ENCODE measurements at places on chromosomes 13 and 19.

- DNase-seq, result peak; percentile 73
Observed at GRCh38 chr13:41061914-41062837, 867 bp downstream of the WBP4 start.

GRCh38 chr19:23777216-23777615 lies 18.5 kb upstream of the ZNF681 start:
- DNase-seq, result no peak

GRCh38 chr19:55621673-55622231 lies 2.6 kb downstream of the ZNF784 start:
- DNase-seq, result no peak

- DNase-seq, result peak; percentile 4
Observed at GRCh38 chr13:105660561-105660960, 874.9 kb downstream of the EFNB2 start.

DNA sequence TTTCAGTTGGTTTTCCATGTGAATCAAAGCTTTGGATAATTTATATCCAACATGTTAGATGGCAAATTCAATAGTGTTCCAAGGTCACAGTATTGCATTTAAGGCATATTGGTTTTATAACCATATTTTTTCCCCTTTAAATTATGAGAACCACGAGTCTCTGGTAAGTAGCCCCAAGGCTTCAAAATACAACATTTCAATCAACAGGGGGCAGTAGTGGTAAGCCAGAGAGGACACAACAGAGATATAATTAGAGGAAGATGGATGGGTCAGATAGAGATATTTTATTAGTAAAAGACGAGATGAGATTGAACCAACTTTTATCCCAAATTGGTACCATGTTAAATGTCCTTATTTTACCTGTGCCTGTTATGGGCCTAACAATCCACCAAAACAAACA lies 53.1 kb downstream of the KL start:
- DNase-seq, result no peak

DNA sequence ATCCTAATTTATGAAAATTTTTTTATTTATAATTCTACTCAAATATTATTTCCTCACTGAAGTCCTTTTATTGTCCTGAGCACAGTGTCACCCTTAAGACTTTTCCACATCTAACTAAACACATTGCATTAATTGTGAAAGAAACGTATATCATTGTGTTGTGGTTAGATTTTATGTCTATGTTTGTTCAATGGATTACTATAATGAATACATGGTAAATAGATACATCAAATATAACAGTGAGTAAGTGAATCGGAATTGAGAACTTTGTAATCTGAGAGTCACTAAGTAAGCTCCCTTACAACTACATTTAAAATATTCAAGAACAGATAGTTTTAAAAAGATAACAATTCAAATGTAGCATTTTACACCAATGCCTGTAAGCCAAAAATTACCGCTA lies 417.6 kb upstream of the PCDH20 start:
- no peak for DNase-seq

GRCh38 chr13:101449790-101450748 lies 2.4 kb upstream of the ITGBL1 start:
- peak; percentile 90 for DNase-seq

GRCh38 chr19:35000647-35001501 lies 751 bp downstream of the GRAMD1A start:
- peak; percentile 75 for DNase-seq

GRCh38 chr13:113423520-113424163 lies 29.6 kb downstream of the ADPRHL1 start:
- DNase-seq, result no peak

GRCh38 chr13:108463340-108463739 lies 166.1 kb upstream of the MYO16 start:
- DNase-seq, result no peak

- no peak for DNase-seq
Observed at GRCh38 chr19:53898166-53898565, 10.9 kb upstream of the CACNG7 start.

- DNase-seq, result no peak
Observed at GRCh38 chr19:14968247-14968646, 11.4 kb downstream of the SLC1A6 start.

DNA sequence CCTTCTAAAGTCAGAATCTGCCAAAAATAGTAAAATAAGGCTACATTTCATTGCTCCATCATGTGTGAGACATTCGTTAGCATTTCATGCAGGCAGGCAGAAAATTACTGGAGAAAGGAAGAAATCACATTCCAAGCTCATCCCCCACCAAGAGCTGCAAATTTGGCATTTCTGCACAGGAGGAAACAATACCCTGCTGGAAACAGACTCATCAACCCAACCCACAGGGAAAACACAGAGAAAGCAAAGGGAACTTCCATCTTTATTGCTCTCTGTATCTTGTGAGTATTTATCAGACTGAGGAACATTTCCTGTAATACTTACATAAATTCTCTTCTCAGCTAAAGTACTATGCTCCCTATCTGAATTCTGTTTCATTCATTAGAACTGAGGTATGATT lies 95.7 kb downstream of the KCTD12 start:
- no peak for DNase-seq

- no peak for DNase-seq
Observed at GRCh38 chr13:63628310-63628709, 2212.7 kb upstream of the PCDH20 start.

- DNase-seq, result peak; percentile 54
Observed at GRCh38 chr13:32443111-32443510, 15.2 kb upstream of the N4BP2L1 start.

GRCh38 chr13:50152655-50153309 lies 137.5 kb downstream of the KCNRG start:
- DNase-seq, result no peak

- no peak for DNase-seq
Observed at GRCh38 chr19:8881512-8881911, 49.3 kb downstream of the MBD3L1 start.

DNA sequence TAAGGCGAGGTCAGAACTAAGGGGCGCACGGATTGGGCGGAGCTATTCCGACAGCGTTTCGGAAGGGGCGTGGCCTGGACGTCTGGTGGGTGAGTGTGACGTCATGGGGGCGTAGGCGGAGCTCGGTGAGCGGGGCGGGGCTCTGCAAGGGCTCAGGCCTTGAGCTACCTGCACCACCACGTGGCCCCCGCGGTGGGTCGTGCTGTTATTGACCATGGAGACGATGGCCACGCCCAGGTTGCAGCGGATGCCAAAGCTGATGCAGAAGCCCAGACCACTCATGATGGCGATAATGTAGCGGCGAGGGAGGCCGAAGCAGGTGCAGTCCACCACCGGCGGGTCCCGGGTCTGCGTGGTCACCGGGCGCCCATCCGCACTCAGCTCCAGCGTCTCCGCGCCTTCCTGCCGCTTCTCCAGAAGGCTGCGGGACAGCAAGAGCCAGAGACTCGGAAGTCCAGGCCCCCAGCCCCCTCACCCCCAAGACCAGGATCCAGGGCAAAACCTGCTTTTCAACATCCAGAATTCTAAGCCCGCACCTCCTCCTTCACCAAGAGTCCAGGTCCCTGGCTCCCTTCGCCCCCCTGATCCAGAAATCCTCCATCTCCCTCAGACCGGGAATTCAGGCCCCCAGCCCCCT lies 4.8 kb downstream of the SLC17A7 start:
- DNase-seq, result no peak

- no peak for DNase-seq
Observed at GRCh38 chr19:18848878-18849661, 17.3 kb downstream of the UPF1 start.

DNA sequence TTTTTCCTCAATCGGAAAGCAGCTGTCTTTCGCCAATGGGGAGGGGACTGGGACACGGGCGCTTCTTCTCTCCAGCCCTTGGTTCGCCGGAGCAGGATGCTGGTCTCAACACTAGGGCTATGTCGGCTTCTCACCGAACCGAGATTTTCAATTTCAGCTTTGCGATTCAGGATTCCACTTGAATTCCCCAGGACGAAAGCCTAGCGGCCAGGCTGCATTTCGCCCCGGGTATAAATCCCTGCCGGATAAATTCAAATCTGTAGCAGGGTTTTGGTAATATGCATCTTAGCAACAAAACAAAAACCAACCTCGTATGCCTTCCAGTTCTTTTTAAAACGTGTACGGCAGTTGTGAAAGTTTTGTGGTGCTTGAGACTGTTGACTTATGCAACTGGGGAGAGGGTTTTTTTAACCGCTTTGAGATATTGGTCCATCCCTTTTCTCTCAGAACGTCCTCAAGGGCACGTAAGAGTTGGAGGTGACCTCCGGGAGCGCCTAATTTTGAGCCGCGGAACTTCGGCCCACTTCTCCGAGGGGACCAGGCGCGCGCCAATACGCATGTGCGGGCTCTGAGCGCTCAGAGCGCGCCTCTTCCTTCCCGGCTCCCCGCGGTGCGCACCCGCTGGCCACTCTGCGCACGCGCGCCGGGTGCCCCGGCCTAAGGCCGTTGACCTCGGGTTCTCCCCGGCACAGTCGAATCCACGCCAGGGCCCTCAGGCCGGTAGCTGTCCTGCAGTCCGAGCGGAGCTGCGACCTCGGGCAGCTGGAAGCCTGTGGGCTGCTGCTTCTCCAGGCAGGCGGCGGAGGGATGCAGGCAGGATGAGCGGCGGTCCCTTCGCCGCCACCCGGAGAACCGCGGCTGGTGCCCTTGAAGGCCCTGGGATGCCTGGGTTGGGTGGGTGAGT lies 7.6 kb downstream of the POU4F1 start:
- no peak for DNase-seq

DNA sequence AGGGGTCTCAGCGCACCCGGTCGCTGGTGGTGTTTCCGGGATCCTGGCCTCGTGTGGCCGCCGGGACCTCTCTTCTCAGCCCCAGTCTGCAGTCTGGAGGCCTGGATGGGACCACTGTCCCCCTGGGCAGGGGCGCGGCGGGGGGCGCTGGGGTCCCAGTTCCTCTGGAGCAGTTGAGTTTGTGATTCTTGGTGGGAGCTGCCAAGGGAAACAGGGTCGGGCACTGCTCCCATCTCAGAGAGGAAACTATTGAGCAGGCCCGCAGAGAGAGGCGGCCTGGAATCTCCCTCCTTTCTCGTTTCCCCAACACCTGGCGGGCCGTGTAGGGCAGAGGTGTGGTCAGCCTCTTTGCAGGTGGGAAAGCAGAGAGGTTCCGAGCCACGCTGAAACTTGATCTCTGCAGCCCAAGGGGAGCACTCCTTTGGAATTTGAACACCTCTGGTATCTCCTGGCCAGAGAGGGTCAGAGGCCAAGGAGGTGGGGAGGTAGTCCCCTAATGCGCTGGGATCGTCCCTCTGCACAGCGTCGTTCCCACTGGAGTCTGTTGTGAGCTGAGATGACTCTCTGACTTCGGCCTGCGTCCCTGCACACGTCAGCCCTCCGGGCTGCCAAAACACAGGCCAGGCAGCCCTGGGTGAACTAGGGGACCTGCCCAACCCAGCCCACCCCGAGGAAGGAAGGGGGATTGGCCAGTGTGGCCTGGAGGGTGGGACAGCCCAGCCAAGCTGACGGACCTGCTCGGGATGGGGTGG lies 741 bp downstream of the PLEKHF1 start:
- peak; percentile 54 for DNase-seq

DNA sequence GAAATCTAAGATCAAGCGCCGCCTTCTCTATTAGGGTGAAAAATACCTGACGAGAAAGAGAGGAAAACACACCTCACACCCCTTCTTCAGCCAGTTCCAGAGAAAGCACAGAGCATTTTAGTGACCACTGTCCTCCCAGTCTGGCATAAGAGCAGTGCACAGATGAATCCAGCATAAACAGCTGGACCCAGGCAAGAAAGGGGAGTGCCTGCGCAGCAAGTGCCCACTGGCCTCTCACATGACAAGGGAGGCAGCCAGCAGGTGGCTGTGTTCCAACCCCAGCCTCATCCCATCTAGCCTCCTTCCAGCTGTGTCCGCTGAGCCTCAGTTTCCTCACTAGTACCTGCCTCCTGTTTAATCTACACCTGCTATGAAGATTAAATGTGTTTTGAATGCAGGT lies 8.0 kb downstream of the MED26 start:
- DNase-seq, result no peak

GRCh38 chr19:16016226-16017137 lies 59.8 kb upstream of the TPM4 start:
- no peak for DNase-seq

- DNase-seq, result no peak
Observed at GRCh38 chr19:43628646-43629326, 9.4 kb upstream of the ZNF428 start.

GRCh38 chr13:98410612-98411011 lies 166.3 kb downstream of the STK24 start:
- no peak for DNase-seq

- no peak for DNase-seq
Observed at GRCh38 chr13:65744836-65745235, 1485.3 kb downstream of the PCDH9 start.

DNA sequence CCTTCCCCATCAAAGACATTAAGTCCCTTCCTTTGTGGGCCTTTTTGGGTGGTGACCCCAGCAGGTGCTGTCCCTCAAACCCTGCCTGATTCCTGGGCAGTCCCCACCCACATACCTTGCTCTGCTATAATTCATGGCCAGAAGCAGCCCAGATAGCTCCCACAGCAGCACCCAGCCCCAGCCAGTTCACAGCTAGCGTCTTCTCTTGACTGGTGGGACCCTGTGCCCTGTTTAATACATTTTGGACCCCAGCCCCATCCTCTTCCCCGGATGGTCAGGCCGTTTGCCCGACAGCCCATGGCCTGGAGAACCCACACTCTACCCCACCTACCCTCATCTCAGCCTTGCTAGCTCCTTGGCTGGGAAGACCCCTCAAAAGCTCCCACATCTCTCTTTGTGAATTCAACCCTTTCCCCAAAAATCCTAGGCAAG lies 2.1 kb downstream of the CCDC106 start:
- DNase-seq, result no peak

- DNase-seq, result peak; percentile 93
Observed at GRCh38 chr19:13036366-13036976, 41.2 kb downstream of the NFIX start.

DNA sequence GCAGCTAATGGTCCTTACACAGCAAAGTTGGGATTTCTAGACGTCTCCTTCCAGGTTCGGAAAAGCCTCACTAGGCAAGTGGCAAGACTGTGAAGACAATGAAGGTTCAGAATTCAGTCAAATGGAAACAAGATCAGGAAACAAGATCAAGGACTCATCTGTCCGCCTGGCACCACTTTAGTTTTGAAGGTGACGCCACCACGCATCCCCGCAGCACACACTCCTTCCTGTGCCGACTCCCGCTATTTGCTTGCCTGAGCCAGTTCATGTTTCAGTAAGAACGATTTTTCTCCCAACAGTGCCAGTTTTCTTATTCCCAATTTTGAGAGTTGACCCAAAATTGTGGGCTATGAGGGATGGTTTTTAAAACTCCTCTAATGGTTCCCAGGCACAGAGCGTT lies 41.4 kb downstream of the MPHOSPH8 start:
- DNase-seq, result no peak

GRCh38 chr13:74667656-74668203 lies 533.5 kb upstream of the KLF12 start:
- DNase-seq, result no peak

Measured in SW480 (cell line).